ENCODE measurements at places on chromosomes 5 and 9. TPM values are rescaled to one million over a fixed set of nuclear protein-coding genes. Genes with fewer than 3 reads are reported as not detected.

The FGFR4 gene
- polyA plus RNA-seq: 66.8 TPM

- peak; percentile 26 for DNase-seq
These were observed 859 bp downstream of the RETREG1 start for GRCh38 chr5:16615741-16616535.

DNA sequence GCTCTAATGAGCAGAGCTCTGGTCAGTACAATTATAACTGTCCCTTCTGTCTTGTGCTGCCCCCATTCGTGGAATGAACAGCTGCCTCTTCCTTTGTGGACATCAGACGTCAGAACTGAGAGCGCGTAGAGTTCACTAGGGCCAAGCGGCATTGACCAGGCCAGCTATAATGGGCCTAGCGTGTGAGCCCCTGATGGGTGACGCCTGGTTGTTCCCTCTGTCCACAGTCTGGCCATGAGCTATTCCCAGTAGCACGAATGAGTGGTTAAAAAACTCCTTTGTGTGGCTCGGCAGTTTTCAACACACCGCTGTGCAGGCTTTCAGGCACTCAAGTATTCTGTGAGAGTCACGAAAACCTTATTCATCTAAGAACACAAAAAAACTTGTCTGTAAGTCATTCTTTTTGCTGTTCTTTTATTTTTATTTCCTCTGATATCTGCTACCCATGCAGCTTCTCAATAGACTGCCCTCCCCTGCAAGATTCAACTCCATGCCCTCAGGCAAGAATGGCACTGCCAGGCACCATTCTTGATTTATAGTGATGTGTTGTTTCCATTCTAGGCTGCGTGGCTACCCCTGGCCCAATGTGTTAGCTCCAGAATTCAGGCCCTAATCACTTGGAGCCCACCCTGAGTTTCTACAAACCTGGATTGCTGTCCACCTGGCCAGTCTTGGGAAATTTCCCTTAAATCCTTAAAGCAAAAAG is 52.5 kb downstream of the ANKDD1B start:
- no peak for DNase-seq

The PCDHGA9 gene
- polyA plus RNA-seq: 6.5 TPM

DNA sequence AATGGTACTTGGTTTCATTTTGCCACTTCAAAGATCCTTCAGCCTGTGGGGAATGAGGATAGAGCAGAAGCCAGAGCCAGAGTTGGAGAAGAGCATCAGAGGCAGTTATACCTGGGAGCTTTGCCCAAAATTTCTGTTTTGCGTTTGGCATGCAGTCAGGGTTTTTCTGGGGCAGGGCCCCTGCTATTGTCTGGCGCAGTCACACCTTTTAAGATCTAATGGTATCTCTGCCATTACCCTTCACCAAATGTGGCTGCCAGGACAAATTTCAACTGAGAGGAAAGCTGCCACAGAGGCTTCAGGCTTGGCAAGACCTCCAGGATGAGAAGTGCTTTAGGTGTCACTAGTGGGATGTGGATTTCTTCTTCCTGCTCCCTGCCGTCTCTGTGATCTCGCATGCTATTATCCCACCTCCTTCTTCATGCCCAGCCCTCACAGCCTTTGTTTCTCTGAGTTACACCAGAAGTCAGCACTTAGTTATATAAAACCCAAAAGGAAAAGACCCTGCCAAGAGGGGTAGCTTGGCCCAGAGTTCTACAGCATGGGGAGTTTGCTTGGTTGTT is 357.0 kb downstream of the TLE4 start:
- no peak for DNase-seq

- no peak for DNase-seq
These were observed 2.4 kb downstream of the SPAAR start for GRCh38 chr9:35911690-35912089.
